ENCODE measurements at places on chromosomes 1 and 21. TPM values are rescaled to one million over a fixed set of nuclear protein-coding genes. Genes with fewer than 3 reads are reported as not detected.
A peak's percentile ranks its signal among the peaks of the same experiment; 100 is the strongest.

DNA sequence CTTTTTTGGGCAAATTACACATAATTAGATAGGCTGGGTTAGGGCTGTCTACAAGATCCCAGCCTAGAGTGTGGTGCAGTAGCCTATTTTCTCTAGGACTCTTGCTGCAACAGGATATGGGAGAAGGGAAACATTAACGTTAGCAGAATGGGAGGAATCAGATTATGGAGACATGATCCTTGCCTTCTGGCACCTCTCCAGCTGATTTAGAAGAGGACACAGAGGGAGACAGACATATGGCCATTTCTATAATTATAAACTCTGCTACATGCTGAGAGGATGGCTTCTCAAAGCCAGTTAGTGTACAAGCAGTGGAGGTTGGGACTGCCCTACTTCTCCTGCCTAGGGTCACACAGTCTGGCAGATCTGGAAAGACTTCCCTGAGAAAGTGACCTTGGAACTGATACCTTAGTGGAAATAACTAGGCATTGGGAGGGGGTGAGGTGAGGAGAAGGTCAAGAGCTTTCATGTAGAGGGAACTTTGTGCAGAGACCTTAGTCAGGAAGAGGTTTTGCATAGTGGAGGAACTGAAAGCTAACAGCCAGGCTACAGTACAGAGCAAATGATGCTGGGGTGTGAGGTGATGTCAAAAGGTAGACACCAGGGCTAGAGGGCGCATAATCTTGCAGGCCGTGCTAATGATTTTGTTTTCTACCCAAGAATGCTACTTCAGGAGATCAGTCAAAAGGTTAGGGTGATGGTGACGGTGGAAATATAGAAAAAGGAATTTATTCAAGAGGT lies 1.2 kb upstream of the CD1D start:
- DNase-seq: no peak

GRCh38 chr21:34280959-34281358 lies 82.8 kb upstream of the KCNE2 start:
- DNase-seq: no peak

- DNase-seq: no peak
Observed at GRCh38 chr1:51266181-51266580, 30.1 kb downstream of the RNF11 start.

GRCh38 chr1:73674945-73675561 lies 522.9 kb downstream of the LRRIQ3 start:
- peak; percentile 43 for DNase-seq

Gene KRTAP11-1
- polyA plus RNA-seq: not detected

Gene FALEC
- polyA plus RNA-seq: 0.71 TPM

All from GM23248 (cell line).